ENCODE measurements at places on chromosomes 3 and 15.
A peak's percentile ranks its signal among the peaks of the same experiment; 100 is the strongest.

- no peak for DNase-seq
These were observed 1357.7 kb downstream of the ROBO1 start for GRCh38 chr3:78410077-78410476.

GRCh38 chr3:188319569-188319968, 165.6 kb downstream of the LPP start:
- no peak for DNase-seq

DNA sequence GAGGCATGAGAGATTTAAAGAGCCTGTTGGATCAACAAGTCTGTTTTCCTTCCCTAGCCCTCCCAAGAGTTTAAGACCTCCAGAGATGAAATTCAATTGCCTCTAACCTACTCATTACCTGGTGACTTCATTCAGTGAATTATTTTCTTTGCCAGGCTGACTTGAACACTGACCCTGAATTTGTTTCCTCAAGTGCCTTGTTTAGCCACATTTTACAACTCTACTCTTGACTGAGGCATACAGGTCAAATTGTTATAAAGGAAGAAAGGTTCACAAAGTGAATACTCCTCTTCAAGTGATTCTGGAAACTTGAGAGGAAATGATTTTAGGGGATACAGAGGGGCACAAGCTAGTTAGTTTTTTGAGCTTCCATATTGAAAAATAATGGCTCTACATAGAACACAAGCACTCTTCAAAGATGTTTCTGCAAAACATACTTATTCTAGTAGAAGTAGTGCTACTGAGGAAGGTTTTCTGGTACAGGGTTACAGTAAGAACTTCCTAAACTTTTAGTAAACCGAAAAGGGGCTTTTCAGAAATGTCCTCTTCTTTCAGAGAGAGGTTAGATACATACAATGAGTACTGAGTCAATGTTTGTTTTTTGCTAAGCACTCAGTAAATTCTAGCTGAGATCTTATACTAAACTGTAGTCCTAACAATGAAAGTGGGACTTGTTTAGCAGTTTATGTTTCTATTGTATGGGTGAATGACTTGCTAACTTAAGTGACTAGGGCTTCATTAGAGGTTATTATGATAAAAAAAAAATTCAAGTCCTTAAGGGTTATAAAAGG, 137.4 kb upstream of the SATB1 start:
- DNase-seq: no peak

- no peak for DNase-seq
These were observed 257.4 kb downstream of the PLOD2 start for GRCh38 chr3:145903472-145904013.

DNA sequence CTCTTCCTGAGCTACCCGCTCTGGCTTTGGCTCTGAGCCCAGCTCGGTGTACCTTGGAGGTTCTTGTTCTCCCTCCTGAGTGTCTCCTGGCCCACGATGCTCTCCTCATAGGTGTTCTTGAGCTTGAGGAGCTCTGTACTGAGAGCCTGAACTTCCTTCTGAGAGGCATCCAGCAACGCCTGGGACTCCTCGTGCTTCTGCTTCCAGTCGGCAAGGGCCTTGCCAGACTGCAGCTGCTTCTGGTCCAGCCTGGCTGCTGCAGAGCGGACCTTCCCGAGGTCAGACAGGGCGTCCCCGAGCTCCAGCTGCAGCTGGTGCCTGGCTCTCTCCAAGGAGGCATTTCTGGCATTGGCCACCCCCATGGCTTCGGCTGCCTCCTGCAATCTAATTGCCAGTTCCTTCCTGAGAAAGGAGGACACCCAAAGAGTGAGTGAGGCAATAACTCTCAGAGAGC, 99.8 kb downstream of the MYH15 start:
- DNase-seq: no peak

DNA sequence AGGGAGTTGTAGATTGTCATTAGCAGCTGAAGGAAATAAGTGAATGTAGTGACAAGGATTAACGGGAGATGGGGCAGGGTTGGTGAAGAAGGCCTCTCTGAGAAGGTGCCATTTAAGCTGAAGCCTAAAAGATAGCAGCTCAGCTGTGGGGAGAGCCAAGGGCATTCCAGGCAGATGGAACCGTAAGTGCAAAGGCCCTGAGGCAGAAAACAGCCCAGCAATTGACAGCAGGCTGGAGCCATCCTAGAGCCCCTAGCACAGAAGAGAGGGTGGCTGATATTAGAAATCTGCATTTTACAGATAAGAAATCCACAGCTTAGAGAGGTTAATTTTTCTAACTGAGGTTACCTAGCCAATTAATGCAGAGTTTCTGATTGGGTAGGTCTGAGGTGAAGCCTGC, 374.5 kb upstream of the PROK2 start:
- no peak for DNase-seq

DNA sequence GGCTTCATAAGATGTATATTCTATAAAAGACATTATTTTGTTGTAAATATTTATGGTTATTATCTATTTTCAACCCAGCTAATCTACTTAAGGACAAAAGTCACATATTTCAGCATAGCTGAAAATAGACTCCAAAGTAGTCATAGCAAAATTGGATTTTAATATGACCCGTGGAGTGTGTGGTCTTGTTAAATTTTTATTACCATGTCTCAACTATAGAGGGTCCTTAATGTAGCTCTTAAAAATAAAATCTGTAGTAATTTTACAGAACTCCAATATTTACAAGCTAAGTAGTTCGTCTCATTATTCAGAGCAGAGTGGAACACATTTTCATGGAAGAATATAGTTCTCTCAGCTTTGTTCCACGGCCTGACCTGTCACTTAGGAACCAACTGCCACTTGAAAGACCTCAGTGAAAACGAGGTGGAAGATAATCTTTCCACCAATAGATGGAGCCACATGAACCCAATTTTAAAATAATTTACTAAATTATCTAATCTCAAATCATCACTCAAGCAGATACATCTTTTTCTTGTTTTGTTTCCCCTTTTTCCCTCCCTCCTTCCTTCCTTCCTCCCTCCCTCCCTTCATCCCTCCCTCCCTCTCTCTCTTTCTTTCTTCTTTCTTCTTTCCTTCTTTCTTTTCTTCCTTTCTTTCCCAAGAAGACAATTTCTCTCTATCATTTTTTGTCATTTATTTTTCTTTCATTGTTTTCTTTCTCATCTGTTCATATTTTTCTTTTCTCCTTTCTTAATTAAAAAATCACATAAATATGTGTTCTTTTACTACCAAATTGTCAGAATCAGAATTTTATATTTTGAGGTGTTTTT, 97.2 kb downstream of the CLDN1 start:
- peak; percentile 25 for DNase-seq

GRCh38 chr3:140585828-140586227, 92.0 kb upstream of the TRIM42 start:
- peak; percentile 14 for DNase-seq

DNA sequence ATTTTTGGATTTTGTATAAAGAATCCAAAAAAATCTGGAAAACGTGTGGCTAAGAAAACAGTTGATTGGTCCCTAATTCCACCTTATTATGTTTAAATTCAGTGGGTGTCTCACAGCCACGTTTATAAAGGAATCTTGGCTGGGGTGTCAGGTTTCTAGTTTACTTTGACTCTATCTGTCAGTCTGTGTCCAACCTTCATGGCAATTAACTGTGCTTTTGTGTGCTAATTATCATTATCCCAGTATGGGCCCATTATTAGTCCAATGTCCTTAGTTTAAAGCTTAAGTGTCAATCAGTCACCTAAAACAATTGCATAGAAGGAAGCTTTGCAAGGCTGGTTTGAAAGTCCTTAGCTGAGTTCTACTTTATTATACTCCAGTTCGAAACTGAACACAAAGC, 3.7 kb upstream of the CNTN4 start:
- DNase-seq: no peak

DNA sequence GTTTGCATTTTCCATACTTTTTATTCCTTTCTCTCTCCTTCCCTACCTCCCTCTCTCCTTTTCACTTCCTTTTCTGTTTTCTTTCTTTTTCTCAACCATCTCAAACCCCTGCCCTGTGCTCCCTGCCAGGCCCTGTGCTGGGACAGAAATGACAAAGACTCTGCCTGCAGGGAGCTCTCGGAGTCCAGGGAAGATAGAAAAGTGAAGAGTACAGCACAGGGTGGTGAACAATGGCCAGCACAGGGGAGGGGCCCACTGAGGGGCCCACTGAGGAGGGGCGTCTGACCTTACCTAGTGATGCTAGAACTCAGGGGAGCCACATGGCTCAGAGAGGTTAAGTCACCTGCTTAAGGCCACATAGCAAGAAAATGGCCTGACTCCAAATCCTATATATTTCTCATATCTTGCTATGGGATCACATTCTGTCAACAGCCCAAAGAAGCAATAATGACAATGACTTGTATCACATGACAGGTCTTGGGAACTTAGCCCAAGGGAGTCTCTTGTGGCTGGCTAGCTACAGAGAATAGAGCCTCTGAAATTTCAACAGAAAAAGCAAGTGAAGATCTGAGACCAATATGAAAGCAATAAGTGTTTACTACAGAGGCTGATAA, 44.3 kb upstream of the ATP2B2 start:
- no peak for DNase-seq

DNA sequence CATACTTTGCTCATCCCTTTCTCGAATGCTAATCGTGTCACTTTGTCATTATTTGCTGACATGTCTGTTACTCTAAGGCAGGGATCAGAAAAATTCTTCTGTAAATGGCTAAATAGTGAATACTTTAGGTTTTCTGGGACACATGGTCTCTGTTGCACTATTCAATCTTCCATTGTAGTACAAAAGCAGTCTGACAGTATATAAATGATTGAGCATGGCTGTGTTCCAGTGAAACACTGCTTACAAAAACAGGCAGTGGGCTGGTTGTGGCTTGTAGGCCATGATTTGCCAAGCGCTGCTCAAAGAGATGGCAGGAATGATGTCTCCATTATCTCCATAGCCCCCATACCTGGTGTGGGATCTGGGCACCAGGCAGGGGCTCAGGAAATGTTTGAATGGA, 45.6 kb downstream of the TMEM266 start:
- no peak for DNase-seq

GRCh38 chr3:55144015-55144673, 216.3 kb upstream of the LRTM1 start:
- DNase-seq: peak; percentile 52

- DNase-seq: no peak
These were observed 28.0 kb downstream of the MB21D2 start for GRCh38 chr3:192889679-192890078.

DNA sequence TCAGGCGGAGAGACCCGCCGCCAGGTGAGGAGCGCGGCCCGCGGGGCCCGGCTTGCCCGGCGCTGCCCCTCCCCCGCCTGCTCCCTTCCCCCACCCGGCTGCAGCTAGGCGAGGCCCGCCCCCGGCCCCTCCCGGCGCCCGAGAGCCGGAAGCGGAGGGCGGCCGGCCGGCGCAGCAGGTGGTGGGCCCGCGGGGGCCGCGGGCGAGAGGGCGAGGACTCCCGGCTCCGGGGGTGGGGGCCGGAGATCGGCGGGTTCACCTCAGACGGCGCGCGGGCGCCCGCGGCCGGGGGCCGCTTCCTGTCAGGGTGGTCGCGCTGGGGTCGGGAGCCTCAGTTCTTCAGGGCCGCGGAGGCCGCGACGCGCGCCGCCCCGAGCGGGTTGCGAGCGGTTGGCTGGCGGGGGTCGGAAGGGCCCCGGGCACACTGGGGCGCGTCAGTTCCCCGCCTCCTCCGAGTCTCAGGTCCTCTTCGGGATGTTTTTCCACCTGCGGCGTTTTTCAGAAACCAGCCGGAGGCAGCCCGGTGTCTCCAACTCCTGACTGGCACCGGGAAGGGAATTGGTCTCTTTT, 395 bp downstream of the ZFAND6 start:
- DNase-seq: peak; percentile 84

- no peak for DNase-seq
These were observed 7.1 kb downstream of the SLC25A20 start for GRCh38 chr3:48891606-48892005.

DNA sequence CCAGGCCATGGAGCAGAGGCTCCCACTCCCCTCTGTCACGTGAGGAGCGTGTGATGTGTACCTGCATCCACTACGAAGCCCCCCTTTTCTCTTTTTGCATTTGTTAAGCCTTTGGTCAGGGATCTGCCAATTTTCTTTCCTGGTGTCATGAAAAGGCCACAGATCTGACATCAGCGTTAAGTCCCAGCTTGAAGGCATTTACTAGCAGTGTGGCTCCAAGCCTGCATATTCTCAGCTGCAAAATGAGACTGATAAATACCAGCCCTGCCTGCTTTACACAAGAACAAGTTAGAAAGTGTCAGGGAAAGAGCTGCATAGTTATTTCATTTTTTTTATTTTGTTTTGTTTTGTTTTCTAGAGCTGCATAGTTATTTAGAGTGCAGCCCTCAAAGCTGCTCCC, 2.3 kb upstream of the ANKRD63 start:
- no peak for DNase-seq

GRCh38 chr3:121482660-121483059, 63.1 kb downstream of the POLQ start:
- peak; percentile 31 for DNase-seq

- peak; percentile 85 for DNase-seq
These were observed 51.9 kb downstream of the EPHB1 start for GRCh38 chr3:134846911-134847317.

- no peak for DNase-seq
These were observed 74.2 kb downstream of the EPHB1 start for GRCh38 chr3:134869153-134869726.

DNA sequence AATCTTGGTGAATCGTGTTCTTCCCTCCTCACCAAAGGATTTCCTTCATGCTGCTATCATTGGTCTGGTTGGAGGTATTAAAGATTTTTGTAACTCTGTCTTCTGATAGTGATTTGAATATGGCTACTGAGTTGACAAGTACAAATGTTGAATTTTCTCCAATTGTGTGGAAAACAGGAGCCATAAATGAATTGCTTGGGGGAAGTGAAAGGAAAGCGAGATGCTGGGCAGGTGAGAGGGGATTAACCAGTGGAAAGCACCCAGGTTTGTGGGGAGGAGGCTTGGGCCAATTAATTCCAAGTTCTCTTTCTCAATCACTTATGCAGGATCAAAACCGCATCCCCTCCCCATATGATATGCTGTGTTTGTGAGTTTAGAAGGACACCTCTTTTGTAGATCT, 372.5 kb downstream of the IL20RB start:
- DNase-seq: no peak

- DNase-seq: no peak
These were observed 56.5 kb downstream of the SLC7A14 start for GRCh38 chr3:170529346-170529745.

- no peak for DNase-seq
These were observed 51.1 kb upstream of the SPATA12 start for GRCh38 chr3:57009367-57009766.

DNA sequence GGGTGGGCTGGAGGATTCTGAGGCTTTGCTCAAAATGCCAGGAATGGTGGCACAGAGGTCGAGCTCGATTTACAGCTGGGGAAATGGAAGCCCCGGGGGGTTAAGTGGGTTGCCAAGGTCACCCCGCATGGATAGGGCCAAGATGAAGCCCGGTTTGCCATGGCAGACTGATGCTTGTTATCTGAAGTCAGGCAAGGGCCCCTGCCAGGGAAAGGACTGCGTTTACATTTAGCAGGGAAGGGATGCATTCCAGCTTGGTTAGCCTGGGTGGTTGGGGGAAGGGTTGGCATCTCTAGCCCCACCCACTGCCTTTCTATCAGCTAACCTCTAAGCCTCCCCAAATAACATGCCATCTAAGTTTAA, 79.0 kb downstream of the RPLP1 start:
- no peak for DNase-seq

Measured in urothelium cell line (cell line).